Smooth muscle cell of the brain vasculature (primary cell): ENCODE measurements at places on chromosomes 7 and 10.
A peak's percentile ranks its signal among the peaks of the same experiment; 100 is the strongest.

DNA sequence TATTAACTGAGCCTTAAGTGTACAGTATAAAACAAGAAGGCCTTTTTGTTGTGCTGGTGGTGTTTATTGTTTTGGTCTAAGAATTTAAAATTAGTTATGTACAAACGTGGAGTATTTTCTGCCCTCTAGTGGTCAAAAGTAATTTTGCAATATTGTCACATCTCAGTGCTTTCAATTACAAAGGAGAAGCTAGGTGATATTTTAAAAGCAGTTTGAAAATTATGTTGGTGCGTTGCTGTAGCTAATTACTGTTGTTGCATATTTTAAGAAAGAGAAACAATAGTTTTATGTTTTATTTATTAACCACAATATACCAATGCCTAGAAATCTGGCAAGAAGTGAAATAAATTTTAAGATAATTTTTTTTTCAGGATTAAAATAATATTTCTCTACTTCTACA, 11.4 kb downstream of the NPVF start:
- peak; percentile 13 for DNase-seq

- DNase-seq = no peak
Measured at GRCh38 chr10:24113901-24114300, 95.0 kb upstream of the KIAA1217 start.

- no peak for DNase-seq
Measured at GRCh38 chr10:48306870-48307710, 613 bp downstream of the MAPK8 start.

- DNase-seq = no peak
Measured at GRCh38 chr7:151251328-151251688, 2.8 kb upstream of the SMARCD3 start.

GRCh38 chr10:87706731-87707130, 47.1 kb downstream of the PAPSS2 start:
- DNase-seq = no peak

- DNase-seq = no peak
Measured at GRCh38 chr10:73097305-73097670, 622 bp upstream of the P4HA1 start.

GRCh38 chr7:57375783-57376182, 74.2 kb upstream of the ZNF716 start:
- DNase-seq = no peak

DNA sequence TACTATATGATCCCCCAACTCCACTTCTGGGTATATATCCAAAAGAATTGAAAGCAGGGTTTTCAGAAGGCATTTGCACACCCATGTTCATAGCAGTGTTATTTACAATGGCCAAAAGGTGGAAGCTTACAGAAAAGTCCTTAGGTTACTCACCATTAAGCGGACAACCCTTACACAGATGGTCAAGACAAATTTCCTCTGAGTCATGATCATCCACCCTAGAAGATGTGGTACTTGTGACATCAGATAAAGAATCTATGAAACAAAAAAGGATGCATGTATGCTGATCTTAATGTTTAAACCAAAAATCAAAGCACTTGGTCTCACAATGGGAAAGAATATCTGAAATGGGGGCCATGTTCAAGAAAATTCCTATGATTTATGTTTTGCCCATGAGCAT, 31.1 kb downstream of the ZC3HAV1 start:
- DNase-seq = no peak

DNA sequence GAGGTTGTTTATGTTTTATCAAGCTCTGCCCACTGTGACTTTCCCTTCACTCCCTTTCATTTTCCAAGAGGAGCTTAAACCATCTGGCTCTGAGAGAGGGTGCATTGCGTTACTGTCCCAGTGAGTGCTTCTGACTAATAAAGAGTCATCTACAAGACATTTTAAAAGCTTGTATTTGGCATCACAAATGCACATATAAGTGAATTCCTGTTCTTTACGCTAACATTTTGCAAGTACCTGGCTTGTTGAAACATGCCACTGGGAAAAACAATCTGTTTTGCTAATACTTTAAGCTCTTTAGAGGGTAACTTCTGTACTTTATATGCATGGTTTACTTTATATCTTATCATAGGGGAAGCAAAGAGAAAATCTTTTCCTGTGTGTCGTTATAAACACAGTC, 534.6 kb upstream of the POM121L12 start:
- DNase-seq = no peak
